CD4-positive, alpha-beta T cell treated with Interleukin-6 at 100 ng/mL for 8 hours (primary cell): ENCODE measurements at places on chromosomes 2 and 18.

DNA sequence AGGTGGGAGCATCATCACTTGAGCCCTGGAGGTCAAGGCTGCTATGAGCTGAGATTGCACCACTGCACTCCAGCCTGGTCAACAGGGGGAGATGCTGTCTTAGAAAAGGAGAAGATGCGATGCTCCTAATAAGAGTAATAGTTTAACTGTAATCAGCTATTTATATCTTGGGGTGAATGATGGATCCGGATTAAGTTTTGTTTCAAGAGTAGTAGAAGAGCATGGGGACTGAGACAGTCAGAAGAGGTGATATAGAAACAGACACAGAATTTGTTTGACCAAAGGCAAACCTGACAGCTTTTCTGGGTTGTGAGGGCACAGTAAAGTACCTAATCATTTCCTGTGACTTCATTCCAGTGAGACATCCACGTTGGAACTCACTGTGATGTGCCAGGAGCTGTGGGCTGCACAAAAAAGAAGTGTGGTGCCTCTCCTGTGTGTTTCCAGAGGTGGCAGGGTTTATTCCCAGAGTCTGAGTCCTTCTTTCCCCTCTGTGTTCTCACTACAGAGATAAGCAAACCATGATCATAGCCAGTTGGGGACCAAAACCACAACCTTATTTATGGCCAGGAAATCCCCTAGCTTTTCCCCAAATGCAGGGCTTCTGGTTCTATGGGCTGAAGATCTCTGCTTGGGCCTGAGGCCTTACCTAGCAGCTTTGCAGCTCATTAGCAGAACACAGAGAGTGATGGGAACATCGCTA lies 113.7 kb downstream of the XRCC5 start:
- no peak for DNase-seq

DNA sequence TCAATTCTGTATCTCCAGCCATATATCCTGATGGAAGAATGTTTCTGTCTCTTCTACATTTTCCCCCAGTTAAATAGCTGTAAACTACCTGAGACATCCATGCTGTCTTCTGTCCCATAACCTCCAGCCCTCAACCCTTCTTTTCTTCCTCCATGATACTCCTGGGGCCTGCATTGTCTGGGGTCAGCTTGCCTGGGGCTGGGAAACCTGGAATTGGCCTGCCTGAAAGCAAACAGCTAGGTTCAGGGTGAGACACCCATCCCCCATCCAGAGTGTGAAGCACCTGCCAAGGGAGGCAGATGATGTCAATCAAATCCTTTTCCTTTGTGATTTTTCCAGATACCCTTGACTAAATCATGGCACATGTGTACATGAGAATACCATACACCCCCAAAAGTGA lies 313.7 kb upstream of the MGAT5 start:
- DNase-seq, result no peak

- no peak for DNase-seq
Measured at GRCh38 chr18:45957100-45957499, 10.0 kb downstream of the EPG5 start.

DNA sequence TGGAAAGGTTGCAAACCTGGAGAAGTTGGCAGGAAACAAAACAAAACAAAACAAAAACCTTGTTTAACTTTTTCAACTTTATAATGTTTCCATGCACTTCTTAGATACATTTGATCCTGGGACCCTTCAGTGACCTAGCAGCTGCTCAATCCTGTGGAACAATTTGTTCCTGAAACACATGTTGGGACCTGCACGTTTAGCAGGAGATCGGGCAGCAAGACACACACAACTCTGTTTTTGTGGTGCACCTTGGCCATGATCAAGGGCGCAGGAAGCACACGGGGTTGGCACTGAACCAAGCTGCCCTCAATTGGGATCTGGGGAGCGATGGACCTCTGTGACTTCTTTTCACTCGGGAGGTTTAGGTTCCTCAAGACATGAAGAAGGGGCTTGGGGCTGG lies 268.7 kb downstream of the LOXHD1 start:
- DNase-seq, result no peak

DNA sequence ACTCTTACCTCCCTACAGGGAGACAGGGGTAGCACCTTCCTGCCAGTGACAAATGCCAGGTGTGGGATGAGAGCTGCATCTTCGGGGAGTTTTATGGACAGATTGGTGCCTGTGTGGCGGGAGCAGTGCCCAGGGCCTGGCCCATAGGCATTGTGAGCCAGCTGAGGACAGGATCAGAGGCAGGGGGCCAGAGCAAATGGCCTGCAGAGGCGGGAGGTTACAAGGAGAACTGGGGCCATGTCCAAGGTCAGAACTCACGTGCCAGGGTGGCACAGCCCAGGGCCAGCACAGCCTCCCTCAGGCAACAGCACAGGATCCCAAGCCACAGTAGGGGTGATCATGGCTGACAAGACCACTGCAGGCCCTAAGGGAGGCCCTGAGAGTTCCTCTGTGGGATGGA lies 40.2 kb upstream of the MCFD2 start:
- no peak for DNase-seq

DNA sequence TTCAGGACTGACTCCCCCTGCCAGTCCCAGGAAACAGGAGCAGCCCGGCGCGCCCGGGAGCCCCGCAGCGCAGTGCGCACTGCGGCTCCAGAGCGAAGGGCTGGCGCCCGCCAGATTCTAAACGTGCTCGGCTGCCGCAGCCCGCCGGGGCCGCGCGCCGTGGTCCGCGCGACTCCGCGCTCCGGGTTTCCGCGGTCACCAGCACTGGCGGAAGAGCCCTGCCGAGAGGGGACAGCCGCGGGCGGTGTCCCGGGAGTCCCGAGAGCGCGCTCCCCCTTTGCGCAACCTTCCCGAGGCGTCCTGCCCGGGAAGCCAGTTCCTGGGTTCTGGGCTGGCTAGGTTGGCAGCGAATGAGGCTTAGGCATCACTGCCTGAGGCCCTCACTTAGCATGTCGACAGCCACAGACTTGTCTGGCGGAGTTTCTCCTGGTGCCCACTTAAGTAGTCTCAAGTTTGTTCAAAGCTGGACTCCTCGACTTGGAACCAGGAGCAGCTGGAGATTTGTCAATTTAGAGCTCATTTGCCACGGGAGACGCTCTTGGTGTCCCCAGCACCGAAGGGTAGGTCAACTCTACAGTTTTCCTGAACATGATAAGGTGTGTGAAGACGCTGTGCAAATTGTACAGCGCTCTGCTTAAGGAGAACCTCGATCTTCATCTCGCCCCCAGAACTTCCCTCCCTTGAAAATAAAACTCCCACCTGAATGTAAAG lies 1.5 kb upstream of the VSNL1 start:
- no peak for DNase-seq

- no peak for DNase-seq
Measured at GRCh38 chr2:1925928-1926327, 181.6 kb upstream of the PXDN start.

- DNase-seq, result no peak
Measured at GRCh38 chr2:9407363-9407811, 15.9 kb downstream of the ITGB1BP1 start.

GRCh38 chr2:71070294-71071093 lies 2.0 kb downstream of the NAGK start:
- DNase-seq, result no peak

- peak; percentile 21 for DNase-seq
Measured at GRCh38 chr2:61538920-61539520, 864 bp upstream of the XPO1 start.

- no peak for DNase-seq
Measured at GRCh38 chr2:232537079-232537478, 2.4 kb upstream of the CHRNG start.

GRCh38 chr2:173077506-173078177 lies 2.0 kb downstream of the MAP3K20 start:
- no peak for DNase-seq

GRCh38 chr2:200736646-200737274 lies 75.0 kb upstream of the BZW1 start:
- no peak for DNase-seq

DNA sequence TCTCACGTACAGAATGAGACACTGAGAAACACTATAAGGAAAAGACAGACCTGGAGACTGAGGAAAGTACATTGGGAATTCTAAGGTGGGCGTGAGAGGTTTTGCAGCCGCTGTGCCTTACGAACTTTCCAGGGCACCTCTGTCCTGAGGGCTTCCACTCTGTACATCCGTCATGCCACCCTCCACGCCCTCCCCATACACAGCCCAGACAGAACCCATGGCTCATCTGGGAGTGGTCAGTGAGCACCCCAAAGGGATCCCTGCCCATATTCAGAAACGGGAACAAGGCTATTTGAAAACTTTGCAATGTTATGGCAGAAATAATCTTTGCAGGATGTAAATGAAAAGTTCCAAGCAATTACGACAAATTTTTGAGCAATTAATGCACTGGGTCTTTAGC lies 95.4 kb upstream of the ZNF532 start:
- DNase-seq, result no peak

- no peak for DNase-seq
Measured at GRCh38 chr2:171146633-171147032, 14.1 kb downstream of the TLK1 start.

DNA sequence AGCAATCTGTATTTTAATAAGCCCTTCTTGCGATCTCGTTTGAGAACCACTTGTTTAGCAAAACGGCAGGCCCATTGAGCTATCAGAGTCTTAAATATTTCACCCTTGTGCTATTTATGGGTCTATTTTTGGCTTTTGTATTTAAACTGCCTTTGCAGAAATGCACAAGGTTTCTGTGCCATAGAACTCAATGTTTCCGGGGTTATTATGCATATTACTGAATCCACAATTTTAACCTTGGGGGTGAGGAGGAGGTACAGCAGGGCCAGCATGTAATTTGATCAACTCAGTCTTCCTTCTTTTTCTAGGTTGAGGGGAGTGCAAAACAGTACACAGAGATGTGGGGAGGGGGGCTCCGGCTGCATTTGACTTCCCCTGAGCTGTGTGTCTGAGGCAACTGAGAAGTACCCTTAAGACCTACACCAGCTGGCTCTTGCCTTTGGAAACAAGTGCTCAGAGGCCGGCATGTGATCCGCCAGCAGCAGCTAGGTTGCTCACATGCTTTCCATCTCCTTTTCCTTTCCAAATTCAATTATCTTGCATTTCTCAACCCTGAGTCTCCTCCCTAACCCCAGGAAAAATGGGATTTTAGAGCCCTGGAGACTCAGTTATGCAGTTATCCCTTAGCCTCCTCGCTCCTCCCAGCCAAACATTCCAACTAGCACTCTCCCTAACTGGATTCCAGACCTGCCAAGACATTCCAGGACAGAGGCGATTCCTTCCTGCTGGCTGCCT lies 103.0 kb downstream of the HNRNPLL start:
- no peak for DNase-seq

DNA sequence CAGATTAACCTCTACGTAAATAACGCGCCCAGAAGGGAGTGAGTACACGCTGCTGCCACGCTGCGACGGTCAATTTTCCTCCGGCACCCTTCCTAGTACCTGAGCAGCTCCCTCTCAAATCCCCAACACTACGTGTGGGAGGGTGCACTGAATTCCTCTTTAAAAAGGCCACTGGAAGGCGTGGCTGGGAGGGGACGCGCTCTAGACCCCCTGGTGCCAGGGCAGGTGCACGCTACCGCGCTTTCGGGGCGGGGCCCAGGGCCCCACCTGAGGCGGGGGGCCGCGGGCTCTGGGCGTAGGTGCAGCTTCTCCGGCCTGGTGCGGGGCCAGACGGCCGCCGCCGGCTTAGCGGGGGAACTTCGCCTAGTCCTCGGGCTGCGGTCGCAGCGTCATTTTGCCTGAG lies 668 bp upstream of the ANKRD12 start:
- DNase-seq, result peak; percentile 39

- no peak for DNase-seq
Measured at GRCh38 chr2:224085246-224085645, 46.2 kb upstream of the SERPINE2 start.

GRCh38 chr18:64171576-64171975 lies 22.7 kb upstream of the LINC00305 start:
- DNase-seq, result no peak

GRCh38 chr2:129611471-129611870 lies 368.0 kb upstream of the RAB6C start:
- DNase-seq, result no peak

DNA sequence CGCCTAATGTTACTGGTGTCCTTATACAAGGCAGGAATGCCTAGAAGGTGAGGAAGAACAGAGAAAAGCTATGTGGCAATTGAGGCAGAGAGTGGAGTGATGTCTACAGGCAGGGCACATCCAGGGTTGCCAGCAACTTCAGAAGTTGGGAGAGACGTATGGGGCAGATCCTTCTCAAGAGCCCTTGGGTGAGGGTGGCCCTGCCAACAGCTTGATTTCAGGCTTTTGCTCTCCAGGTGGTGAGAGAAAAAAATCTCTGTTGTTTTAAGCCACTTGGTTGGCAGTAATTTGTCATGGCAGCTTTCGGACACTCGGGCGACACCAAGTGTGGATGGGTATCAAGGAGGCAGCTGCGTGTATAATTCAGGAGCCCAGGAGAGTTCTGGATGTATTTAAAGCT lies 217.4 kb upstream of the SMIM21 start:
- DNase-seq, result no peak

DNA sequence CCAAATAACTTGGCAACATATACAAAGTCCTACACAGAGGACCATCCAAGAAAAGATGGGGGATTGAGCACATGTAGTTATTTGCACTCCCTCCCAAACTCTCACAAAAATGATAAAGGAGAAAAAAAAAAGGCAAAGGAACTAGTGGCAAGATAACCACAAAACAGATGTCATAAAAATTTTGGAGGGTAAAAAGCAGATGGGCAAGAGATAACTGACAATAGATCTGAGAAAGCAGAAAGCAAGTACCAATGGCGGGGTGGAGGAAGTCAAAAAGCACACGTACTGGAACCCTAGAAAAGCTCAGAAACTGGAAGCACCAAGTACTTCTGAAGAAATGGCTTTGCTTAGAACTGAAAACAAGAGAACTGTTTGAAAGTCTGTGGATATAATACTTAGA lies 82.0 kb downstream of the WDPCP start:
- DNase-seq, result no peak

GRCh38 chr18:48896875-48897511 lies 53.8 kb downstream of the SMAD7 start:
- no peak for DNase-seq

DNA sequence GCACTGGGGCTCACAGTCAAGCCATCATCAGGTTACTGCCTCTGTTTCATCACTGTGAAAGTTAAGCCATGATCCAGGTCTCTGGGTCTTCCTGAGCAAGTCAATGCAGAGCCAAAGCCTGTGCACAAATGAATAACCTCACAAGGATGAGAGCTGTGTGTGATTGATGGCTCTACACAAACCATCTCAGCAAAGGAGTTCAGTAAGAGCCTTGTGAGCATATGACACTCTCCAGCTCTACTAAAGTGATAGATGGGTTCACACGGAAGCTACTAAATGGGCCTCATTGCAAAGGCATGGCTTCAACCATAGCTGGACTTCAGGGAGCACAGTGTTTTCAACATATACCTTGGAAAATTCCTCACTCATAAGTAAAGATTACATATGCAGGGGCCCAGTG lies 101.5 kb downstream of the AFF3 start:
- no peak for DNase-seq

GRCh38 chr2:16664052-16664731 lies 1.4 kb downstream of the CYRIA start:
- no peak for DNase-seq
